CD4-positive, alpha-beta T cell (primary cell): ENCODE measurements at places on chromosomes 13 and 19. TPM values are rescaled to one million over a fixed set of nuclear protein-coding genes. Genes with fewer than 3 reads are reported as not detected.

NEK5 gene
- not detected for total RNA-seq

COL5A3 gene
- total RNA-seq: 4.4 TPM

DNA sequence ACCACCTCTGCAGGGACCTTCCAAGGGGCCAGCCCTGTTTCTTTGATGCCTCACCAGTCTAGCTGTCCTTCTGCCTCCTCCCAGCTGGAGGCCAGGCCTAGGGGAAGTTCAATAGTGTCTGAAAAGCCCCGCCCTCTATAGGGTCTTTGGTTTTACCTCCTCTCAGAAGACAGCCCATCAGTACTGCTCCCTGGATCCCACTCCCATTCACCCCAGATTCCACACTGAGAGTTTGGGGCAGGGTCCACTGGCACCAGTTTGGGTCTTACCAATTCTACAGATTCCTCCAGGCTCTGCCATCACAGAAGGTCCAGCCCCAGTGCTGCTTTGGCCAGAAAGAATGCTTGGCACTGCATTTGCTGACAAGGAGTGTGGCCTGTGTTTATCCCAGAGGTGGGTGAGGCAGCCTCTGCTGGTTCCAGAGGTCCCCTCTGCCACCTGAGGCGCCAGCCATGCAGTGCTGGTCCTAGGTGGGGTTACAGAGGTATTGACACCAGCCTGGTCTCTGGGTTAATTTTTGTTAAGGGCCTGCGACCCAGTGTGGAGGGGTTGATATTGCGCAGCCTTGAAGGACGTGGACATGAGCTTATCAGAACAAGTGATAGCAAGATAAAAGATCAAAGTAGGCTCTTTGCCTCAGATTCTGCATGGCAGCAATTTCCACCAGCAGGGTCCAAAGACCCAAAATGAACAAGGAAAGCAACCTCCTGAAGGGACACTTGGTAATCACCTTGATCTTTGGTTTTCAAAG lies 41.4 kb upstream of the IGSF23 start:
- no peaks in the 10 kb centered on the region for H3K27me3 ChIP-seq
- no peak for DNase-seq
- no peak overlapping the region for H3K4me3 ChIP-seq
- no peaks in the 10 kb centered on the region for H3K4me1 ChIP-seq
- no peak overlapping the region for H3K27ac ChIP-seq

PTH2 gene
- not detected for total RNA-seq

DNA sequence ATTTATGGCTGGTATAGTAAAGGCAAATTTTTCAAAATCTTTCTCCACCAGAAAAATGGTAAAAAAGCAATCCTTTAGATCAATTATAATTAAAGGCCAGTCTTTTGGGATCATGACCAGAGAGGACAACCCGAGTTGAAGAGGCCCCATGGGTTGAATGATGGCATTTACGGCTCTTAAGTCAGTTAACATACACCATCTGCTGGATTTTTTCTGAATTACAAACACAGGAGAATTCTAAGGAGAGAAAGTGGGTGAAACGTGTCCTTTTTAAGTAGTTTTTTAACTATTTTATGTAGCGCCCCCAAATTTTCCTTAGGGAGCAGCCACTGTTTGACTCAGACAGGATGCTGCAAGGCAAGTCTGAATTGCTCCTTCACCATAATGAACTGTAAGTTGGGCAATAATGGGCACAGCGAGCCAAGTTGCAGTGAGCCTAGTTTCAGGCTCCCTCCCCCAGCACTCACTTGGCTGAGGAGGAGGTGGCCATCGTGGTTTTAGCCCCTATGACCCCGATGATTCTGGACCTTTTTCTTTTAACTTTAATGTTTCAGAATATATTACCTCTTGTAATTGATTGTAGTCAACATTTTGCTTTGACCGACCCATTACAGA lies 13.6 kb upstream of the ZNF611 start:
- H3K4me1 ChIP-seq: no peaks in the 10 kb centered on the region
- H3K36me3 ChIP-seq: no peaks in the 10 kb centered on the region
- no peak overlapping the region for H3K4me3 ChIP-seq
- no peaks in the 10 kb centered on the region for H3K27me3 ChIP-seq

EHD2 gene
- 0.16 TPM for total RNA-seq

- H3K4me1 ChIP-seq: no peaks in the 10 kb centered on the region
- H3K4me3 ChIP-seq: no peak overlapping the region
- no peak for DNase-seq
- no peak overlapping the region for H3K27ac ChIP-seq
Observed at GRCh38 chr19:28956961-28957360, 256.0 kb downstream of the UQCRFS1 start.

DNA sequence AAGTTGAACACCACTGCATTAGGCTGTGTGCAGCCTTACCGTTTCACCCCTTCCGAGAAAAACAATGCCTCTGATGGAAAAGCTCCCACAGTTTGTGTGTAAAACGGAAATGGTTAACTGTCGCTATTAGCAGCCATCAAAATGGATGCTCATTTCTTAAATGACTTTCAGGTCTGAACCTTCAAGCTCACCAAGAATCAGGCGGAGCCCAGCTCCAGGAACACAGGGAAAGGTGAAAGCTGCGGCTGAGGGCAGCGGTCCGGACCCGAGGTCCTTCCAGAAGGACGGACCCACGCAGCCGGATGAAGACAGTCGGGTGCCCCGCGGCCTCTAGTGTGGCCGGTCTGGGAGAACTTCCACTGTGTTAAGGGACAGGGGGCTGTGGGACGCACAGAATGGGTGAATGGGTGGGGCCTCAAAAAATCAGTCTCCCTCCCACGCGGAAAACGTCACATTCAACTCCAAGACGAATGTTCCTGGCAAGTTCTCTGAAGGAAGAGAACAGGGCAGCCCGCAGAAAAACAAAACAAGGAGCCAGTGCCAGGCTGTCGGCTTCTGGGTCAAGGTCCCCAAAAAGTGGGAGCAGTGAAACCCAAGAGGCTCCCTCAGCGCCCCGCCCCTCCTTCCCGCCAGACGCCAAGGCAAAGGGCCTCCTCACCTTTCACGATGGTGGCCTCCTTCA lies 4.9 kb downstream of the IRS2 start:
- H3K4me3 ChIP-seq: no peak overlapping the region
- peaks cover 6% of the 10 kb centered on the region for H3K36me3 ChIP-seq
- H3K27me3 ChIP-seq: no peaks in the 10 kb centered on the region
- H3K27ac ChIP-seq: no peak overlapping the region
- peaks cover 61% of the 10 kb centered on the region for H3K4me1 ChIP-seq

- no peak for DNase-seq
- no peak overlapping the region for H3K27ac ChIP-seq
- H3K4me3 ChIP-seq: no peak overlapping the region
Observed at GRCh38 chr13:112057439-112057735, 9.6 kb upstream of the SOX1 start.

GRCh38 chr13:41565216-41565615 lies 107.9 kb downstream of the RGCC start:
- no peaks in the 10 kb centered on the region for H3K27me3 ChIP-seq
- peaks cover 4% of the 10 kb centered on the region for H3K4me1 ChIP-seq
- no peak overlapping the region for H3K4me3 ChIP-seq
- H3K27ac ChIP-seq: no peak overlapping the region
- DNase-seq: no peak

- H3K4me3 ChIP-seq: no peak overlapping the region
- peaks cover 4% of the 10 kb centered on the region for H3K4me1 ChIP-seq
Observed at GRCh38 chr19:17766543-17767131, 15.4 kb downstream of the FCHO1 start.

GTF3A gene
- 129 TPM for total RNA-seq

DNA sequence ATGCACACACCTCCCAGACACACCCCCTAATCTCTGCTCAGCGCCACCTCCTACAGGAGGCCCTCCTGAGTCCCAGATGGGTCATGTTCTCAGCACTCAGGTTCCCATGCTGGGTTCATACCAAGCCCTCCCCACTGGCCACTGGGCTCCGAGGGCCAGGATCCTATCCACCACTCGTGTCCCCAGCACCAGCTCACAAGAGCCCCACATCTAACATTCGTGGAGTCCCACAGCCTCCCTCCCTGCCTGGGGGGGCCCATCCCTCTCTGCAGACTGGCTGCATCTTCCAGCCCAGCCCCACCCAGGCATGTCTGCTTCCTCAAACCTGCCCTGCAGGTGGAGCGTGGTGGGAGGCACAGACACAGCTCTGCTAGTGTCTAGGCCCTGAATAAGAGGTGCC lies 227.4 kb downstream of the TUBA3C start:
- H3K4me3 ChIP-seq: no peak overlapping the region
- DNase-seq: no peak
- H3K36me3 ChIP-seq: no peaks in the 10 kb centered on the region
- H3K27me3 ChIP-seq: no peaks in the 10 kb centered on the region
- H3K27ac ChIP-seq: no peak overlapping the region

ZSCAN5B gene
- total RNA-seq: not detected

GRCh38 chr19:34480491-34480890 lies 1.1 kb upstream of the WTIP start:
- H3K27ac ChIP-seq: no peak overlapping the region
- H3K27me3 ChIP-seq: peaks cover 21% of the 10 kb centered on the region
- H3K4me3 ChIP-seq: no peak overlapping the region
- peaks cover 3% of the 10 kb centered on the region for H3K4me1 ChIP-seq
- H3K36me3 ChIP-seq: no peaks in the 10 kb centered on the region

DNA sequence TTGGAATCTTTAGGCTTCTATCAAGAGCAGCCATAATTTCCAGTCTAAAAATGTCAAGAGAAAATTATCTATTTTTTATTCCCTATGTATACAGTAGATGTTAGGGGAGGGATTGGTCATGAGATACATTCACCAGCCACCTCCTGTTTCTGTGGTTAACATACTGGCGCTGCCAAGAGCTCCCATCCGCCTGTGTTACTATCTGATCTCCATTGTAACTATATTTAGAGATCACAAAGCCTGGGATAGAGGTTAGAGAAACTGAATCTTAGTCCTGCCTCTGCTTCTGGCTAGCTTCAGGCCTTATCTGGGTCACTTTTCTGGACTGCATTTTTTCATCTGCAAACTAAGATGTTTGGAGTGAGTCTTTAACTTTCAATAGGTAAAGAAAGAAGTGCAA lies 46.3 kb downstream of the POLR1D start:
- peaks cover 8% of the 10 kb centered on the region for H3K36me3 ChIP-seq
- H3K27me3 ChIP-seq: no peaks in the 10 kb centered on the region
- DNase-seq: no peak
- H3K27ac ChIP-seq: no peak overlapping the region
- H3K4me3 ChIP-seq: no peak overlapping the region

DNA sequence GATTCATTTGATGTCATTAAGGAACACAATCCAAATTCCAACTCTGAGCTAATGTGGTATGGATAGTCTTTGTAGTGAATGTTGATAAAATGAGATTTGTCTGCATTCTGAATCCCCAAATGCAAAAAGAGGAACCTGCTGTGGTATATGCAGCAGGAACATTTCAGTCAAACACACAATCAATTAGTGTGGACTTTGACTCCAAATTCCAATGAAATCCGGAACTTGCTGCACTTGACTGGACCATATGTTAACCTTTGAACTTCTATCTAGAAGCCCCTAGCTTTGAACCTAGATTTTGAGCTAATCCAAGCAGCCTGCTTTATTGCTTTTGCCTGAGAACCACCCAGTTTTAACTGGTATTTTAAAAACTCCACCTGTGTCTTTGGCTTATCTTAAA lies 341.3 kb downstream of the SPRY2 start:
- H3K36me3 ChIP-seq: no peaks in the 10 kb centered on the region
- no peaks in the 10 kb centered on the region for H3K4me1 ChIP-seq
- DNase-seq: no peak
- no peaks in the 10 kb centered on the region for H3K27me3 ChIP-seq
- H3K27ac ChIP-seq: no peak overlapping the region

DNA sequence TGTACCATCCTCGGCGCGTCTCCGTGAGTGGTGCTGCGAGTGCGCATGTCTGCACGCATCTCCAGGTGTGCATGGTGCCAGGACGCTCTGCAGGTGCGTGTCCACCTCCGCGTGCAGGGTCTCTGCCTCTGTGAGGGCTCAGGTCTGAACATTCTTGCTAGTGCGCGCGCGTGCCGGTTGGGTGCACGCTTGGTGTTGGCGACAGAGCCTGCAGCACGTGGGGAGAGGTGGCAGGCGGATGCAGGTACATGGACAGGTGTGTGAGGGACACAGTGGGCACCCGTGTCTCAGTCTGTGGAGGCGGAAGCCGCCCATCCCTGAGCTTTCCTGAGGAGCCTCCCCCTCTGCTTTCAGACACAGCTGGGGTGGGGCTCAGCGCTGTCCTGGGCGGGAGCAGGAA lies 4.9 kb upstream of the OR10H2 start:
- no peak overlapping the region for H3K27ac ChIP-seq
- no peak overlapping the region for H3K4me3 ChIP-seq
- H3K36me3 ChIP-seq: no peaks in the 10 kb centered on the region
- H3K27me3 ChIP-seq: peaks cover 33% of the 10 kb centered on the region
- no peak for DNase-seq

DCUN1D2 gene
- 16.2 TPM for total RNA-seq

SLC25A41 gene
- 0.30 TPM for total RNA-seq

FFAR2 gene
- total RNA-seq: 0.41 TPM

S1PR5 gene
- total RNA-seq: 0.55 TPM

BRCA2 gene
- 1.9 TPM for total RNA-seq

NCAN gene
- total RNA-seq: not detected

NUMBL gene
- 5.2 TPM for total RNA-seq

DNA sequence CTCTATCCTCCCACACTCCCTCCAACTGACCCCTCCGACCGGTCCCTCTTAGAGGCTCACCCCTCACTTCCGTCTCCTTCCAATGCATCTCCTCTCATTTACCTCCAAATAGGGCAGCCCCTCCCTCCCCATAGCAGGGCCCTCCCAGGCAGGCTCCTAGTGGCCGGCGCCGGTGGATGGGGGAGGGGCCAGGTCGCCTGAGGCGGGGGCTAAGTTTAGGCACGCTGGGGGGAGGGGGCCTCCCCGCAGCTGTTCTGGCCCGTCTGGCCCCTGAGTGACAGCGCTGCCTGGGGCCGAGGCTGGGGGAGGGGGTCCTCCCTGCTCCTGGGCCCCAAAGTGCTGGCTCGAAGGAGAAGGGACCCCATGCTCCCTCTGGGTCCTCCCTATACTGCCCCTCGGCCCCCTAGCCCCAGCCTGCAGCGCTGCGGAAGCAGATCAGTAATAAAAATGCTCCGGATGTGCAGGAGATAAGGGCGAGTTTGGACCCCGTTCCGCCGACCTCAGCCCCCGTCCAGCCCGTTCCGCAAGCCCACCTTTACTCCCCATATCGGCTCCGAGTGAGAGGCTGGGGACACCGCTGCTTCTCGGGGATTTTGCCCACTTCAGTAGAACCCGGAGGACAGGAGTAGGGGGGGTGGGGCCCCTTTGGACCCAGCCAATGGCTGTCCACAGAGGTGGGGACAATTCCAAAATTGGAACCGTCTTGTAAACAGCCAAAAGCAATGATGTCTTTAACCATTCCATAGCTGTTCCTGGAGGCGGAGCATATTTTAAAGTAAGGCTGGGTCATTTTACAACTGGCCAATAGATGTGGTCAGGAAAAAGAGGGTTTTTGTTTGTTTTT lies 4.0 kb downstream of the RTN2 start:
- no peak for DNase-seq
- H3K36me3 ChIP-seq: no peaks in the 10 kb centered on the region
- no peak overlapping the region for H3K27ac ChIP-seq
